IPS DF 6.9 (cell line): ENCODE measurements at places on chromosomes 6 and 20.

DNA sequence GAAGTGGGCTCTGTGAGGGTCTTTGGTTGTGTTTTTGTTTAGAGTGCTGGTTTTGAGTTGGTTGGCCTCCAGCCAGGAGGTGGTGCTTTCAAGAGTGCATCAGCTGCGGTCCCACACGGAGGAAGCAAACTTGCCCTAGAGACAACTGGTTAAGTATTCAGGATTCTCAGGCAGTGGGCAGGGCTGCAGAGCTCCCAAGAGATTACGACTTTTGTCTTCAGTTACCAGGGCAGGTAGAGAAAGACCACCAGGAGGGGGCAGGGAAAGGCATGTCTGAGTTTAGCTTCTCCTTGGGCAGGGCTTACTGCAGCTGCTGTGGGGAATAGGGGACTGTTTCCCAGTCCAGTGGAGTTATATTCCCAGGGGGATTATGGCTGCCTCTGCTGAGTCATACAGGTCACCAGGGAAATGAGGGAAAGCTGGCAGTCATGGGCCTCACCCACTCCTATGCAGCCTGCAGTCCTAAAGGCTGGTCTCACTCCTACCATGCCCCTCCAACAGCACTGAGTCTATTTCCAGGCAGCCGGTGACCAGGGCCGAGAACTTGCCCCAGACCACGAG, 64.3 kb downstream of the TTI1 start:
- no peak for DNase-seq

DNA sequence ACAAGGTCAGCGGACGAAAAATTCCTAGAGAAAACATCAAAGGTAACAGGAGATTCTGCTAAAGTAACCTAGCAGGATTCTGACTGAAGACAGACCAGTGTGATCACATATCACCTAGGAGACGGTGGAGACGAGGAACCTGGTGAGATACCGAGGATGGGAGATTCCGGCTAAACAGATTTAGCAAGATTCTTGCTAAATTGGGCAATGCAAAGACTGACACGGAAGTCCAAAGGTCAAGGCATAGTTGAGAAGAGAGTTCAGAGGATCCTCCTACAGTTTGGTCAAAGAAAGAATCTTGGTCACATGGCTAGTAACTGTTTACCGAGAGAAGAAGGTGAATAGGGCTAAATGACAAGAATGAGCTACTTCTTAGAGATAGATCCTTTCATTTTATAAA, 61.1 kb downstream of the TMEM170B start:
- DNase-seq: no peak

DNA sequence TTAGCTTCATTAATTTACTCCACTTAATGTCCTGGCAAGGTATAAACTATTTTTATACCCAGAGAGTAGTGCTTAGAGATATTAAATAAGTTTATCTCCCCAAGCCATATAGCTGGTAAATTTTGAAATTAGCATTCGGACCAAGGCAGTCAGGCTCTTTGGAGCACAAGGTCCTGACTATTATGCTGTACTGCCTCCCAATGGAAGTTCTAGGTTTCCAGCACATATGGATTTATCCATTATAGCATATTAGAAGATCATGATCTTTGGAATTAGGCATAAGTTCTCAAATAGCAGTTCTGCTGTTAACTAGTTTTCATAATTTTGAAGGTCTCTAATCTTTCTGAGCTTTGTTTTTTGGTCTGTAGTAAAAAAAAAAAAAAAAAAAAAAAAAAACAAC, 835.3 kb upstream of the EPHA7 start:
- DNase-seq: no peak

GRCh38 chr20:22825076-22825475, 210.0 kb upstream of the SSTR4 start:
- DNase-seq: no peak

DNA sequence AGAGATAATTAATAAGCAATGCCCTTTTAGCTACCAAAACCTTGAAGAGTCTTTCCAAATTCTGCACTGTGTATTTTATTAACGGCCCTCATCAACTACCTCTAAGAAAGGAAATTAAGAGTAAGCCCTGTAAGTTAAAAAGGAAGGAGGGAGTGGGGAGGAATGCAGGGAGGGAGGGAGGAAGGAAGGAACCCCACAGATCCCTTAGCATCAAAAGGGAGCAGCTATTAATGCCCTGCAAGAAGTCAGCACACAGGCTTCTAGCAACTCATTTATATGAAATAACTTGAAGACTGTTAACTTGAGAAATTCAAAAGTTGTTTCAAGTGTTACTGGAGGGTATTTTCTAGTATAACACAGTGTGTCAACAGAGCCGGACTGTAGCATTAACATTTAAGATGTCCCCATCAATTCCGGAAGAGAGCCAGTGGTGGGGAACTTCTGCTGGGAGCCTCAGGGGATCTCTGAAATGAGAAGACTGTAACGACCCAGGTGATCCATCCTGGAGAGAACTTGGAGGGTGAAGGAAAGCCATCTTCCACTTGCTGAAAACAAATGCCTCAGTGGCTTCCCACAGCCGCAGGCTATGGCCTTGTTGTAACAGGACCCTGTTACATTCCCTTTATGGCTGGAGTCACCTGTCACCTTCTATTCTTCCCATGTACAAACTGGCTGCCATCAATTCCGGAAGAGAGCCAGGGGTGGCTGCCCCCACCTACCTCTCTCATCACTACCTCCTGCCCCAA, 33.2 kb downstream of the SLC22A23 start:
- DNase-seq: no peak

DNA sequence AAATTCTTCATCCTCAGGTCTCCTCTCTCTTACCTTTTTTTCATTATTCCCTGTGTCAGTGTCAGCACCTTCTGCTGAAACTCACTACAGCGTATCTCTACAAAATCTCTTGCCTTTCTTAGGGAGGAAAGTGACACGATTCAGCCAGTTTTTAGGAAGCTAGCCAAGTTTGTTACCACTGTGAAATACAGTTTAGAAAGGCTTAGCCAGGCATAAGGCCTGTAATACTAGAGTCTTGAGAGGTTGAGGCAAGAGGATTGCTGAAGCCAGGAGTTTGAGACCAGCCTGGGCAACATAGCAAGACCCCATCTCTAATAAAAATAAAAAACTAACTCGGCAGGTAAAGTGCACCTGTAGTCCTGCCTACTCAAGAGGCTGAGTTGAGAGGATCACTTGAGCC, 16.7 kb downstream of the TAB2 start:
- DNase-seq: no peak

GRCh38 chr6:148599967-148600426, 146.8 kb upstream of the UST start:
- peak; percentile 95 for DNase-seq

DNA sequence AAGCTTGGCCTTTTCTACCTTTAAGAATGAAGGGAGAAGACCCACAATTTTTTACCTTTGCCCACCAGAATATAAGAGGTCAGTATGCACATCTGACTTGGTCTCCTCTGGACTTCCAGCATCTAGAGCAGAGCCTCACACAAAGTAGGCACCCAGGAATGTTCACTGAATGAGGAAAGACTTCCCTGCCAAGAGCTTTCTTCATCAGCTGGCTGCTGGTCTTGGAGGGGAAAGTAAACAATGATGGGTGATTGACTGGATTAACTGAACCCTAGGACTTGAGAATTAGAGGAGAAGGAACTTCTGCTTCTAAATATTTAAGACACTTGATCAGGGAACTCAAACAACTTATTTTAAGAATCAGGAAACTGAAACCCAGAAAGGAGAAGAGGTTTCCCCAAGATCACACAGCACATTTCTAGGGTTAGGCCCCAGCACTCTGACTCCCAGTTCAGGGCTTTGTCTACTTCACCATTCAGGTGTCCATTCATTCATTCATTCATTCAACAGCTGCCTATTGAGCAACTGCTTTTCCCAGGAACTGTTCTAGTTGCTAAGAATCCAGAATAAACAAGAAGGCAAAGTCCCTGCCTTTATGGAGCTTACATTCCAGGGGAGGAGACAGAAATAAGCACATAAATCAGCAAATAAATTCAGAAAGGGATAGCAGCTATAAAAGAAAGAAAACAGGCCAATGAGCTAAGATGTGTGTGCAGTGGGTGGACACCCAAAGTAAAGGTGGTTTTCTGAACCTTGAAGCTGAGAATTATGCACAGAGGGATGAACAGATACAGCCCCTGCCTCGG, 216.9 kb upstream of the LRFN2 start:
- no peak for DNase-seq
